ENCODE measurements at places on chromosomes 6 and 20. TPM values are rescaled to one million over a fixed set of nuclear protein-coding genes. Genes with fewer than 3 reads are reported as not detected.

SIRPB1 gene
- 0.18 TPM for total RNA-seq

MAN1A1 gene
- total RNA-seq, result 0.48 TPM

TFAP2D gene
- not detected for total RNA-seq

SYTL3 gene
- total RNA-seq, result 2.2 TPM

ESF1 gene
- 12.2 TPM for total RNA-seq

PLTP gene
- 19.8 TPM for total RNA-seq

POPDC3 gene
- total RNA-seq, result not detected

CLVS2 gene
- total RNA-seq, result not detected

OR2B6 gene
- total RNA-seq, result not detected

RIPOR2 gene
- total RNA-seq, result 73.8 TPM
